ENCODE measurements at places on chromosomes 11 and 22.
A peak's percentile ranks its signal among the peaks of the same experiment; 100 is the strongest.

- peak; percentile 23 for DNase-seq
Observed at GRCh38 chr22:28442264-28442710, 237.4 kb downstream of the TTC28 start.

GRCh38 chr11:6693342-6694228 lies 10.4 kb upstream of the MRPL17 start:
- peak; percentile 15 for DNase-seq

- DNase-seq, result no peak
Observed at GRCh38 chr11:12206529-12206928, 96.1 kb downstream of the MICAL2 start.

GRCh38 chr11:74702383-74703007 lies 28.7 kb downstream of the CHRDL2 start:
- DNase-seq, result peak; percentile 15

DNA sequence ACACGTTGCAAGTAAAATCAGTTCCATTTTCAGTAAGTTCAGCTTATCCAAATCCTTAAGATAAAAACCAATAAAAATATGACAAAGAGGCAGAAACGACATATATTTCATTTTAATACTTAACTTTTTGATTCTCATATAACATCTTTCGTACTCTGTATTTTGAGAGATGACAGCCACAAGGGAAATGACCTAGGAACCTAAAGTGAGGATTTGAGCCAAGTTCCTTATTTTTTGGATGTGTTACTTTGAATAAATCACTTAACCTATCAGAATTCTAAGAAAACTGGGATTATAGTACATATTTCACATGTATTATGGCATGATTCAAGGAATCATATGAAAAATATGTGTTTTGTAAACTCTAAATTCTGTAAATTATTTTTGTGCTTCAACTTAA lies 143.6 kb upstream of the TRPC6 start:
- no peak for DNase-seq

- DNase-seq, result no peak
Observed at GRCh38 chr11:10257478-10257877, 36.5 kb downstream of the SBF2 start.

GRCh38 chr11:11622772-11623171 lies 967 bp upstream of the GALNT18 start:
- no peak for DNase-seq

DNA sequence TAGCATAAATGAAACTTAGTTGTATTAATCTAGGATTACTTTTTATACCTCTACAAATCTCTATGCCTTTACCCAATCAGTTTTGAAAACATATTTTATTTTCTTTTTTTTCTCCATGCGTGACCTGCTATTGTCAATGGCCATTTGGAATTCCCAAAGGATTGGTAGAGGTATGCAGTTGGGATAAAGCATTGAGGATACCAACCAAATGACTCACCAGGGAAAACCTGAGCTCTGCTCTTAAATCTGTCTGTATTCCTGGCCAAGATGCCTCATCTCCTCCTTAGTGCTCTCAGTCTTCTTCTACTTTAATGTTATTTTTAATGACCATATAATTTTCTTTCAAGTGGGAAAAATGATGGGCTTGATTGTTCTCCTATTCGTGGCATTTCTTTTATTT lies 61.9 kb downstream of the EHF start:
- no peak for DNase-seq

DNA sequence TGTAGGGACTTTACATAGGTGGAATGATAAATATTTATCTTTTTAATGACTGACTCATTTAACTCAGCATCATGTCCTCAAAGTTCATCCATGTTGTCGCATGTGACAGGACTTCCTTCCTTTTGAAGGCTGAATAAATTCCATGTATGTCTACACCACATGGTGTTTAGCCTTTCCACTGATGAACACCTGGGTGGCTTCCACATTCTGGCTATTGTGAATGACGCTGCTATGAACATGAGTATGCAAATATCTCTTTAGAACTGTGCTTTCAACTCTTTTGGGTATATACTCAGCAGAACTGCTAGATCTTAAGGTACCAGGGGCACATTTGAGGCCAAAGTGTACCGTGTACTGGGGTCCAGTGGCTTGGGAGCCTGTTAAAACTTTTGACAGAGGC lies 24.1 kb downstream of the LARGE1 start:
- no peak for DNase-seq

- no peak for DNase-seq
Observed at GRCh38 chr11:121031167-121031566, 7.3 kb downstream of the TBCEL start.

DNA sequence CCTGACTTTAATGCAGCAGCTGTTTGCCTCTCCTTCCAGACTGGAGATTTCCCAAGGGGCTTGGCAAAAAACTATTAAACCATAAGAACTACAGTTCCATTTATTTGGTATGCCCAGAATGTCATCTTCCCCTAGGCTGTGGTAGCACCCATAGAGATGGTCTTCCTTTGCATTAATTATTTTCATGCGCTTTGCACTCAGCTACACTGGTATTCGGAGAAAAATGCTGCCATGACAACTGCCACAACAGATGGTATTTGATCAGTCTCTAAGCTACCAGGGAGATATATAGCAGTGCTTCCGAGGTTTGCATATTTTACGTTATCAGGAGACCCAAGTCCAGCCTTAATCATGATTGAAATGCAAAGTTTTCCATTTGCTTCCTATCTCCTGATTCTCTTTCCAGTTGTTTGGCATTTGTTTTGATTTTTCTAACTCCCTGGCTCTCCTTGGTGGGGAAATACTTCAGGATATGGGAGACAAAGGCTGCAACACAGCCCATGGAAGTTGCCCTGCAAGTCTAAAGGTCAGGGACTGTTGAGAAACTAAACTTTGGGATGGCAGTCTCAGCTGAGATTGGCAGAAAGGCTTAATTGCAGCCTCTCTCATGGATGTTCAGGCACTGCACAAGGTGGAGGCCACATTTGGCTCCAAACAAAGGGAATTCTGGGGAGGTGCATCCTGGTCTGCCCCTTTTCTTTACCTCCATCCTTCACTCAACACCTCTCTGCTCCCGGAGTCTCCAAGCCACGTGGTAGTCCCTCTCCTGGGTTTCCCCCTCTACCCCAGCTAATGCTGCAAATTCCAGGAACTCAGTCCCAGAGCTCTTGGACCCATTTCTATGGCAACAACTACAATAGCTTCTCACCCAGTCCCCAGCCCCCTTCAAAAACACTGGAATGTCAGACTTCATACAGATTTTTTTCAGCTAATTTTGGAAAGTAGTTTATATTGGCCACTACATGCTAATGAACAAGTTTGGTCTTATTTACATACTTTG lies 151.8 kb downstream of the NAV2 start:
- DNase-seq, result no peak

- DNase-seq, result no peak
Observed at GRCh38 chr11:44949160-44950030, 1.3 kb downstream of the TP53I11 start.

DNA sequence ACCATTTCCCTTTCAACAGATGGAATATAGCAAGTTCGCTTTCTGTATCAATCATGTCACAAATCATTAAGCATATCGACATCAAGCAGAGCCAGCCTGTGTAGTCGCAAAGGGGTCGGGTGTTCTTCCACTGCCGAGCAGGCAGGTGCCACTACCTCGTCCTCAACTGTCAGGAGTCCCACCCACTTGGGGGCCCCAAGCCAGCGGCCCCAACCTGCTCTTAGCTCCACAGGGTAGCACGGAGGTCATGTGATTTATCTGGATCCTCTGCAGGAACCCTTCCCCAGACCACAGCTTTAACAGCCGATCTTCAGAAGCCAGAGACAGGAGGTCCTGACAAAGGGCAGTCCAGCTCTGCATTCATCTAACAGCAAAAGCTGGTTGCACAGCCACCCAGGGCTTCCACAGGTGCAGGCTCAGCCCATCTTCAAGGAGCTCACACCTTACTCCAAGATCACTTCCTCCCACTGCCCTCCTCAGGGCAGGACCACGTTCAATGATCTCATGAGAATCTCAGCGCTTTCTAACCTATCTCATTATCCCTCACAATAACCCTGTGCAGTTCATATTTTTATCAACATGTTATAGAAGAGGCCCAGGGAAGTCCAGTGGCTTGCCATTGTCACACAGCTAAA lies 110.2 kb downstream of the TRIM29 start:
- no peak for DNase-seq

- peak; percentile 9 for DNase-seq
Observed at GRCh38 chr22:41833369-41834004, 582 bp downstream of the SREBF2 start.

- no peak for DNase-seq
Observed at GRCh38 chr11:22512457-22512856, 113.2 kb downstream of the FANCF start.

DNA sequence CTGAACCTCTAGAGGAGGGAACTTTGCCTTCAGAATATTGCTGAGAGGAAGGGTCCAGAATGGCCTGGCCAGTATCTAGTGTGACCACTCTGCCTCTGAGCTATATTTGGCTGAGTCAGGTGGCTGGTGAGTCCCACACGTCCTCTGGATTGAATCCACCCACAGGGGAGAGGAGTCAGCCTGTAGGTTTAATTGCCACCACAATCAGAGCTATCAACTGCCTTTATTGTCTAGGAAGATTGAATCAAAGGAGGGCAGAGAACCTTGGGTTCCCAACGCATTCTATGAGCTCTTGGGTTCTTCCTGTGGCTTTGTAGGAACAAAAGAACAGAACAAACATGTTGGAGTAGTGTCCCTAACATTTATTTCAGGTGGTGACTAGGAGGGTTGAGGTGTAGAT lies 67.7 kb downstream of the ST3GAL4 start:
- no peak for DNase-seq

GRCh38 chr11:7826324-7826723 lies 29.6 kb upstream of the OR5P2 start:
- no peak for DNase-seq

- no peak for DNase-seq
Observed at GRCh38 chr11:120835601-120836228, 188.2 kb upstream of the TBCEL start.

DNA sequence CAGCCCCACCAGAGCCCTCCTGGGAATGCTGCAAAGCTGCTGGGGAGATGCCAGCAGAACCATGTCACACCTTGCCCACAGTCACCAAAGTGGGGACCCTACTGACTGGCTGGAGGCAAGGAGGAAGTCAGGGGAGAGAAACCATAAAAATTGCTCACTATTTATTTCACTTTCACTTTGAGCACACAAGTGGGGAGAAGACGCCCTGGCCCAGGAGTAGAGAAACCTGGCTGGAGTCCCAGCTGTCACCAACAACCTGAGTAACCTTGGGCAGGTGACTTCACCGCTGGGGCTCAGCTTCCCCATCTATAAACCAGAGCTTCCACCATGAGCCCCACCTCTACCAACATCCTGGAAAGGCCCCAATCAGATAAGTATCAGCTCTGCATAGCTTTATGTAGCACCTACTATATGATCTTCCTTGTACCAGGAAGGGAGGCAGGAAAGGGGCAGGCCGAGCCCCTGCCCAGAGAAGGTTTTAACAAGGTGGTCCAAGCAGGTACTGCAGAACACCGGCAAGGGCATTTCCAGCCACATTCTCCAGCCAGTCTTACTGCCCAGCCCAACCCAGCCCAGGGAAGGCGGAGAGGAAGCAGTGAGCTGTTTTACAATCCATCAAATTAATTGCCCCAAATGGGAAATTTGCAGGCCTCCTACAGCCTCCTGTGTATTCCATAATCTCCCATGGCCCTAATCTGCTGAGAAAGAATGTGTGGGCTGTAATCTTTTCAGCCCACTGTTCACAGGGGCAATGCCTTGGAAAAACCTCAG lies 27.6 kb downstream of the PLEKHA7 start:
- DNase-seq, result peak; percentile 7

GRCh38 chr11:109184376-109184775 lies 237.6 kb upstream of the C11orf87 start:
- no peak for DNase-seq

- no peak for DNase-seq
Observed at GRCh38 chr11:25350899-25351803, 854.3 kb downstream of the LUZP2 start.

GRCh38 chr11:70872299-70872698 lies 380.1 kb downstream of the SHANK2 start:
- no peak for DNase-seq

GRCh38 chr11:112735470-112735869 lies 225.8 kb upstream of the NCAM1 start:
- no peak for DNase-seq

GRCh38 chr22:28899199-28899853 lies 16.0 kb downstream of the ZNRF3 start:
- no peak for DNase-seq
